ENCODE measurements at places on chromosomes 16 and 17.

GRCh38 chr17:63364387-63364786 lies 81.7 kb downstream of the CYB561 start:
- DNase-seq, result peak; percentile 39

DNA sequence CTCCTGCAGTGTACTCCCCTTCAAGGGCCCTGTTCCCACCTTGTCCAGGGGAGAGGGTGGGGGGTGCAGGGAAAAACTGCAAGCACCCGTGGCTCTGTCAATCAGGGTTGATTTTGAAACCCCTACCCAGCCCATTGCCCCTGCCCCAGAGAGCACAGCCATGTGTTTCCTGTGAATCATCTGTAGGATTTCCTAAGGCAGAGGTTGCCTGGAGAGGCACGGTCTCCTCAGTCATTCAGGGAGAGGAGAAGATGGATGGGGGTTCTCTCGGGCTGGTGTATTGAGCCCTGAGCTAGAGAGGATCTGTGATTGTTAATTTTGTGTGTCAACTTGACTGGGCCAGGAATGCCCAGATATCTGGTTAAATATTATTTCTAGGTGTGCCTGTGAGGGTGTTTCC lies 3.5 kb upstream of the AGRP start:
- no peak for DNase-seq

- DNase-seq, result peak; percentile 76
Measured at GRCh38 chr17:57553991-57554825, 190.9 kb downstream of the CCDC182 start.

- DNase-seq, result no peak
Measured at GRCh38 chr16:9845661-9846361, 336.4 kb downstream of the GRIN2A start.

DNA sequence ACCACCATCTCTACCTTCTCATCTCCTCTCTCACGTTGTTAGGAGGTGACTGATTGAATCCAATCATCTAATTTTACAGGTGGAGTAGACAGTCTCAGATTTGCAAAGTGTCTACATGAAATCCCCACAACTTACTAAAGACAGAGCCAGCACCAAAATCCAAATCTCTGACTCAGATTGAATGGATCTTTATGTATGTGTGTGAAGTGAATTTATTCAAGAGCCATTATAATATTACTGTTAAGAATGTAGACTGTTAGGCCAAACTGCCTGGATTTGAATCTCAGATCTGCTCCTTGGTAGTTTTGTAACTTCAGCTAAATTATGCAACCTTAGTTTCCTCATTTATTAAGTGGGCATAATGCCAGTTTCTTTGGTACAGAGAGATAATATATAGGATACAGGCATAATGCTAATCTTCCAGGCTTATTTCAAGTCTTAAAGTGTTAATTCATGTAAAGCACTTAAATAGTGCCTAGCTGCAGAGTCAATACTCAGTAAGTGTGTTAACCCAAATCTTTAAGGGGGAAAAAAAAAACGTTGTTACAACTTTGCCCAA lies 12.7 kb downstream of the CNEP1R1 start:
- no peak for DNase-seq

DNA sequence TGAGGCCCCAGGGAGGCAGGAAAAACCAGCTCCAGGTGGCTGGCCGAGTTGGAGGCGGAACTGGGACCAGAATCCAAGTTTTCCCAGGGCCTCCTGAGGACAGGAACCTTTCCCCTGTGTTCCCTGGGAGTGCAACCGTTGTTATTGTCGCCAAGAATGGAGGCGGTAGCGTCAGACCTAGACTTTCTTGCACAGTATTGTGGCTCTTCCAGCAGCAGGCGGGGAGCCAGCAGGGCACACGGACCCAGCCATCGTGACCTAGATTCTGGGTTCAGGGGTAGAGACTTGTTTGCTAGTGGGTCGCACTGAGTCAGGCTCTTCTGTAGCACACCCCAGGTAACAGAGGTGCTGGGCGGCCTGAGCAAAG lies 667 bp upstream of the KIF19 start:
- no peak for DNase-seq

DNA sequence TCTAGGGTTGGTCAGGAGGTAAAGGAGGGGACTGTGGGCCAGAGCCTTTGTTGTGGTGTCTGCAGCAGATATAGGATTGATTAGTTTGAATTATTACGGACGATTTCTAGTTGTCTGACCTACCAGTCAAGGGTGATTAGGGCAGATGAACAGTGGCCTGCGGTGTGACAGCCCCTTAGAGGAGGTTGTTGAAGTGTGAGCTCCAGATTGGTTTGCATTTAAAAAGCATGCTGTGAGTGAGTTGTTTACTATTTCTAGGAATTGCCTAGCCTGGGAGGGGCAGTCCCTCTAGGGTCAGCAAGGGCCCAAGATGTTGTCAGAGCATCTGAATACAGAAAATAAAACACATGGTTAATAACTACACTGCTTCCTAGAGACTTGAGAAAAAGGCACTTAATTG lies 108.8 kb downstream of the ARHGAP44 start:
- DNase-seq, result no peak

- peak; percentile 90 for DNase-seq
Measured at GRCh38 chr17:28717578-28718332, at the start of gene RAB34. RAB34 (minus strand) TSS chr17:28717868; CDS start chr17:28717266, 602 bp downstream.

GRCh38 chr17:44277976-44278375 lies 10.0 kb upstream of the SLC4A1 start:
- no peak for DNase-seq

DNA sequence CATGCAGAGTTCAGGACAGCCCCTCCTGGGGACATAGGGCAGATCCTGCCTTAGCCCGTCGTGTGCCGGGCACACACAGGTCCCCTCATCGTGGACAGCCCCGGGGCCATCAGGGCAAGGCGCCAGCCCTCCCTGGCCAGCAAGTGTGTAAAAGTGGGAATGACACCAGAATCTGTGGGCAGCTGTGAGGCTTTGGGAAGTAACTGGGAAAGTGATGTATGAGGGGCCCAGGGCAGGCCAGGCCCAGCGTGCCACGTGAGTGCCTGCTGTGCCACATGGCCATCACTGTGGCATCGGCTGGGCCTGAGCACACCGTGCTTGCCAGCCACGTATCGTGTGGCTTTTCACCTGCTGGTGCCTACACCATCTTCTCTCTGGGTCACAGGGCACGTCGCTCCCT lies 26.6 kb downstream of the ACSF3 start:
- DNase-seq, result no peak

DNA sequence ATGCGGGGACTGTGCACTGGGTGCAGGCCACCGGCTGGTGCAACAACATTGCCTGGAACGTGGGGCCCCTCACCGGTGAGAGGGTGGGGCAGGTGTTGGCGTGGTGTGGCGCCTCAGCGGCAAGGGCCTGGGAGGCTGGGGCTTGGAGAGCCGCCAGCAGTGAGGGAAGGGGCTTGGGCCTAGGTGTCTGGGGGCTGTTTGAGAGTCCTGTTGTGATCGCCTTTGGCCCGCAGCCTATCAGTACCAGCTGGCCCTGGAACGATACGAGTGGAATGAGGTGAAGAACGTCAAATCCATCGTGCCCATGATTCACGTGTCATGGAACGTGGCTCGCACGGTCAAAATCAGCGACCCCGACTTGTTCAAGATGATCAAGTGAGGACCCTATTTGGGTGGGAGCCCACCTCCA lies 2.6 kb upstream of the TMEM88 start:
- DNase-seq, result no peak

DNA sequence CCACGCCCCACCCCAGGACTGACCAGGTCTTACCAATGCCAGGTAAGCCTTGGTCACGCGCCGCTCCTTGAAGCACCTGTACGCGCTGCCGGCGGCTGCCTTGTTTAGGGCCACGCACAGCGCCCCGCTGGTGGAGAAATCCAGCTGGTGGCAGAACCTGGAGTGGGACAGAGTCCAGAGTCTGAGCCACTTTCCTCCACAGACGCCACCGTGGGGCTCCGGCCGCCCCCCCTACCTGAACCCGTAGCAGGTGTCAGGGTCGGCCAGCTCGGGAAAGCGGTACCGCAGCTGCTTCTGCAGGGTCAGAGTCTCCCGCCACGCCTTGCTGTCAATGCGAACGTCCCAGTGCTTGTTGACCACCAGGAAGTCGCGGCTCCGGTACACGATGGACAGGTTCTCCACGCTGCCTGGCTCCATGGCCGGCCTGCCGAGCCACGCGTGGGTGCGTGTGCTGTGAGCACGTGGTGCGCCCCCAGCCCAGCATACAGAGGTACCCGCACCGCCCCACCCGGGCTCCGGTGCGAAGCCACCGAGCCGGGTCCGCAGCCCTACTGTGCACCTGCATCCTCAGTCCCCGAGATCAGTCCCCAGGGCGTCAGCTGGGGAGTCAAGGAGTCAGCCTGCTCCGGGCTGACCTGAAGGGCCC lies 737 bp downstream of the RPUSD1 start:
- no peak for DNase-seq

DNA sequence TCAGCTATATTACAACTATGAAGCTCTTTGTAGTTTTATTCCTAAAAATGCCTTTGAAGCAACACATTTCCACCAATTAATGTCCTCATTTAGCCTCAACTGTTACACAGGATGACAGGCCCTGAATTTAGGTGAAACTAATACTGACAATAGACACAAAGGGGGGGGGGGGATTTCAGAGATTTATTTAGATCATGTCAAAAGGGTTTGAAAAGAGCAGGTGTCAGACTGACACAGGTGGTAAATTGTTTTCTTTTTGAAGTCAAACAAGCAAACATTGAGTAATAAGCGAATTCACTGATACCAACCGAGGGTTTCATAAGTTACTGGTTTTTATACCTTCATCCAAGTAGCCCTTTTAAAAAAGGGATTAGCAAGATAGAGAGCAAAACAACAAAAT lies 40.8 kb downstream of the KANSL1 start:
- no peak for DNase-seq

DNA sequence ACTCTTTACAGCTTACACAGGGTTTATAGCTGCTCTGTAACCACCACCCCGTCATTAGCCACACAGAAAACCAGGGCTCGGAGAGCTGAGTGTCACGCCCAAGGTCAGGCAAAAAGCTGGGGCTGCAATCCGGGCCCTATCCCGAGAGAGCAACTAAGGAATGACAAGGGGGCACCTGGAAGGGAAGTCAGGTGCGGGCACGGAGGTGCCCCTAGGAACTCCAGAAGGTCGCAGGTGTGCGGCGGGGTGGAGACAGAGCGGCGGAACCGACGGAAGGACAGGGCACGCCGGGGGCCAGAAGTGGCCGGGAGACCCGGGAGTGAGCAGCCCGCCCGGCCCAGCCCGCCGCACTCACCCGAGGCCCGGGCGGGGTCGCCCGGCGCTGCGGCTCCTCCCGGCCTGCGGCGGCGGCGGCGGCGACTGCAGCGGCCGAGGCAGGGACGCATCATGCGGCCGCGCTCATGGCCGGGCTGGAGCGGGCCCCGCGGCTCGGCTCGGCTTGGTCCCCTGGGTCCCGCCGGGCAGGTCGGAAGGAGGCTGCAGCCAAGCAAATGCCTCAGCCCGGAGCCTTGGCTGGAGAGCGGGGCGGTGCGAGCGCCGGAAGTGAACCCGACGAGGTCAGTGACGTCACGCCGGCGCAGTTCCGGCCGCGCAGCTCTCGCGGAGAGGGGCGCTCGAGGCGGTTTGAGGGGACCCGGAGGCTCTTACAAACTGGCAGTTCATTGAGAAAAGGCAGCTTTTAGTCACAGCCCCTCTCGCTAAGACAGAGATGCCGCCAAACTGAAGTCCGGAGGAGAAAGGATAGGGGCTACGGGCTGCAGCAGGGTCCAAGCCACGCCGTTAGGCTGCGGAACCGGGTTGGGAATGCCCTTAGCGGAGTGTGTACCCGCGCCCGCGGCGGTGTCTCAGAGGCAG lies at the start of gene ZDHHC7:
ZDHHC7 (minus strand) TSS at position 605 of the 915 bp plus-strand sequence. CDS start 20,917 bp downstream, outside the sequence.
- peak; percentile 87 for DNase-seq

DNA sequence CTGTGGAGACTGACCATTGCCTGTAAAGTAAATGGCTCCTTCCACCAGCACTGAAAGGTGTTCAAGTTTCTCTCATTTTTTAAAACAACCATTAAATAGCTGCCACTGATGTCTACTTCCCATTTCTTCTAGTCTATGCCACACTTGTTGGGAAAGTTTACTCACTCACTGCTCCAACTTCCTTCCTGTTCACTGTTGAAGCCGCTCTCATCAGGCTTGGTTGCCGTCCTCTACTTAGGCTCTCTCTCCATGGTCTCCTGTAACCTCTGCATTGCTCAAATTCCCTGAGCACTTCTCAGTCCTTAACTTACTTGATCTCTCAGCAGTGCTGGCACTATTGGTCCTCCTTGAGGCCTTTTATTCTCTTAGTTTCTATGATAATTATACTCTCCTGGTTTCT lies 32.4 kb downstream of the SNX11 start:
- no peak for DNase-seq

- DNase-seq, result no peak
Measured at GRCh38 chr16:50679676-50680555, 1.2 kb downstream of the SNX20 start.

DNA sequence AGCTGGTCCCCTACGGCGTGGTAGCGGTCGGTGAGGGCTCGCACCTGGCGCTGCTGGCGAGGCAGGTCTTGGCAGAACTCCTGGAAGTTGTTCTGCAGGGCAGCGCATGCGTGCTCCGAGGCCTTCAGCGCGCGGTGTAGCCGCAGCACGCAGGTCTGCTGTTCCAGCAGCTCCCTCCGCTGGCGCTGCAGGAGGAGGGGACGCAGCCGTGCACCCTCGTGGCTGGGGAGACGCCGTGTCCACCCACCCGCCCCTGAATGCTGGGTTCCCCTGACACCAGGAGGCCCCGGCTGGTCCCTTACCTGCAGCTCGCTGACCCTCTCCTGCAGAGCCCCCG lies 12.2 kb downstream of the EVPL start:
- no peak for DNase-seq

DNA sequence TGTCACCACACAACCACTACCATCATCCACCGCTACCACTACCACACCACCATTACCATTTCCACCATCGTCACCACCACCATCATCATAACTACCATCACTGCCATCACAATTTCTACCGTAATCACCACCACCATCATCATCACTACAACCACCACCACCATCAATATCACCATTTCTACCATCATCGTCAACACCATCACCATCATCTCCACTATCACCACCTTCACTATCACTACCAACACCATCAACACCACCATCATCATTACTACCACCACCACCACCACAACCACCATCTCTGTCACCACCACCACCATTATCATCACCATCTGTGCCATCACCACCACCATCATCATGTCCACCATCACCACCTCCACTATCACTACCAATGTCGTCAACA lies 524.5 kb upstream of the C16orf82 start:
- no peak for DNase-seq

DNA sequence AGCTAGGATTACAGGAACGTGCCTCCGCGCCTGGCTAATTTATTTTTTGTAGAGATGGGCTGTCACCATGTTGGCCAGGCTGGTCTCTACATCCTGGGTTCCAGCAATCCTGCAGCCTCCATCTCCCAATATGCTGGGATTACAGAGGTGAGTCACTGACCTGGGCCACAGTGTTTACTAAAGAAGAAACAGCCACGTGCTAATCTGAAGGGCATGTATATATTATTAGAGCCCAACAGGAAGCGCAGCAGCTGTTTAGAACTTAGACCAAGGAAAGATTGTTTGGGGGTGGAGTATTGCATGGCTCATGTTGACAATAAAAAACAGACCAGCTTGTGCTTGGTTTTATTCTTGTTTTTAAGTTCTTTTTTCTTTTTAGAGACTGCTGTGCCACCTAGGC lies 60.2 kb downstream of the HAPSTR1 start:
- no peak for DNase-seq

All from astrocyte of the spinal cord (primary cell).